GM19239 (cell line): ENCODE measurements at places on chromosomes 16 and 17.

DNA sequence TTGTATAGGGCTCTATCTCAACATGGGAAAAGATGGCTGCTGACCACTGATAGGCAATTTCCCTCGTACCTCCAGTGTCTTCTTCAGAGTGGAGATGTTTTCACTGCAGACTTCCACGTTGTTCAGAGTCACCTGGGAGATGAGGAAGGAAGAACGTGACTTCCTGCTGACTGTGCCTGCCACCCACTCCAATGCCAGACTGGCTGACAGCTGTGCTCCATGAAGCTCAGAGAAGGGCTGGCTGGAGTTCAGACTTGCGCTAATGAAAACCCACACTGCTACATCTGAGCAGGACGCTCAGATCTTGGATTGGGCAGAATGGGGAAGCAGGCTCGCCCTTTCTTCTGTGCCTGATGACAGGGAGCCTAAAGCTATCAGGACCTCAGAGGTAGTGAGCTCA is 33.1 kb downstream of the COG4 start:
- DNase-seq: no peak

DNA sequence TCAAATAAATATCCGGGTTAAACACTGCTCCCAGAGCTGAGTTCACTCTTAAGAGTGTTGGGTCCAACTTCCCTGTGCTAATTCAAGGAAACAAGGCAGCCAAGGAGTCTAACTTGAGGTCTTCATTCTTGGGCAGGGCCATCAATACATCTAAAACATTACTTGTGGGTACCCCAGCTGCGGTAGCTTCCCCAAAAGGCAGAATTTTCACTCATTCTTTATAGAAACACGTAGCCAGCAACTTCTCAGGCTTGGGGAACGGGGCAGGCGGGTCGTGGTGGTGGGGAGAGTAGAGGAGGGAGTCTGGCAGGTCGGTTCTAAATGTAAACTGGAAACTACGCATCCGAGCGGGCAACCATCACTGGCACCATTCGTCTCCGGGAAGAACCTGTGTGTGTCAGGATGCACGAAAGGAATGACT is 666 bp upstream of the METTL9 start:
- DNase-seq: no peak

DNA sequence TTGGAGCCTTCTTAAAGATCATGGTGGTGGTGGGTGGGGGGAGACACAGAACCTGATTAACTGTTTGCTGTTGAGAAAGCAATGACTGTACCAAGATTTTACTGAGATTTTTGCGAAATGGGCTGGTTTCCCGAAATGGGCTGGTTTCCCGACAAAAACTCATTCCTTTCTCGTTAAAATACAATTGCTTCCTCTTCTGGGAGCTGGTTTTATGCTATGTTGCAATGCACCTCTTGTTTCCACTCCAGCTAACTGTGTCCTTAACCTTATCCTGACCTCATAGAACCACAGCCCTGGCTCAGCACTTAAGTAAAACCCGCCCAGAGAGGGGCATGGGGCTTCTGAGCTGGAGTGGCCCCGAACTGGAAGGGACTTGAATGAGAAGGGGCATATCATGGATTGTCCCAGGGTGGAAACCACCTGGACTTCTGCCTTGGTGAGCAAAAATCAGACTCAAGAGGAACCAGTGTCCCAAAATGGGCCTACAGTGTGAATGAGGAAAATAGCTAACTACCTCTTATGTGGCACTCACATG is 20.9 kb downstream of the FAM20A start:
- DNase-seq: no peak

DNA sequence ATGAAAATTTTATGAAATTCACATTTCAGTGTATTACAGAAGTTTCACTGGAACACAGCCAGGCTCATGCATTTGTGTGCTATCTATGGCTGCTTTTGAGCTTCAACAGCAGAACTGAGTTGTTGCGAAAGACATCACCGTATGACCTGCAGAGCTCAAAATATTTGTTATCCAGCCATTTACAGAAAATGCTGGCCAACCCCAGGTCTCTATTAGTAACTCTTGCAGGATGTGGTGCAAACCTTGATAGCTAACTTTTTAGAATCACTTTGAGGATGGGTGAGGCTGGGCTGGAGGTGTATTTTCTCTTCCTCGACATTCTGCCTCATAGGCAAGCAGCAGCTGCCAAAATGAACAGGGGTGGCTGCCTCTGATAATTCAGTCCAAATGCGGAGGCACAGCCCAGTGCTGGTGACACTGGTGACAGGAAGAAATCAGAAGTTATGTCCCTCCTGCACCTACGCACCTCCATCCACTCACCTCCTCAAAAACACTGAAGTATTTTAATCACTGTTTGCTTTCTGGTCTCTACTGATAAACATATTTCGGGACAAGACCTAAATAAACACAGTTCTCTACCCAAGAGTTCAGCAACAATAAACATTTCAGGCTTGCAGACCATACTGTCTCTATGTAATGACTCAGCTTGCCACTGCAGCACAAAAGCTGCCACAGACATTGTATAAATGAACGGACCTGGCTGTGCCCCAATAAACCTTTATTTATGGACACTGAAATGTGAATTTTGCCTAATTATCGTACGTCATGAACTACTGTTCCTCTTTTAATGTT is 28.5 kb downstream of the ARHGAP17 start:
- DNase-seq: no peak

DNA sequence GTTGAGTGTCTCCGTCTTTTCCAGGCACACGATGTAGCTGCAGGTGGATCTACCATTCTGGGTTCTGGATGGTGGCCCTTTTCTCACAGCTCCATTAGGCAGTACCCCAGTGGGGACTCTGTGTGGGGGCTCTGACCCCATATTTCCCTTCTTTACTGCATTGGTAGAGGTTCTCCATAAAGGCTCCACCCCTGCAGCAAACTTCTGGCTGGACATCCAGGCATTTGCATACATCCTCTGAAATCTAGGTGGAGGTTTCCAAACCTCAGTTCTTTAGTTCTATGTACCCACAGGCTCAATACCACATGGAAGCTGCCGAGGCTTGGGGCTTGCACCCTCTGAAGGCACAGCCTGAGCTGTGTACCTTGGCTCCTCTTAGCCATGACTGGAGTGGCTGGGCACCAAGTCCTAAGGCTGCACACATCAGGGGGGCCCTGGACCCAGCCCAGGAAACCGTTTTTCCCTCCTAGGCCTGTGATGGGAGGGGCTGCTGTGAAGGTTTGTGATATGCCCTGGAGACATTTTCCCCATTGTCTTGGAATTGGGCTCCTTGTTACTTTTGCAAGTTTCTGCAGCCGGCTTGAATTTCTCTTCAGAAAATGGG is 14.0 kb downstream of the ABCC1 start:
- no peak for DNase-seq

- DNase-seq: no peak
These were observed 23.9 kb upstream of the FASN start for GRCh38 chr17:82121660-82122629.

- no peak for DNase-seq
These were observed 8.9 kb downstream of the ZNF597 start for GRCh38 chr16:3434373-3434772.

- DNase-seq: no peak
These were observed 20.8 kb upstream of the ZFHX3 start for GRCh38 chr16:73068541-73069401.
